ENCODE measurements at places on chromosomes 6 and 20.

DNA sequence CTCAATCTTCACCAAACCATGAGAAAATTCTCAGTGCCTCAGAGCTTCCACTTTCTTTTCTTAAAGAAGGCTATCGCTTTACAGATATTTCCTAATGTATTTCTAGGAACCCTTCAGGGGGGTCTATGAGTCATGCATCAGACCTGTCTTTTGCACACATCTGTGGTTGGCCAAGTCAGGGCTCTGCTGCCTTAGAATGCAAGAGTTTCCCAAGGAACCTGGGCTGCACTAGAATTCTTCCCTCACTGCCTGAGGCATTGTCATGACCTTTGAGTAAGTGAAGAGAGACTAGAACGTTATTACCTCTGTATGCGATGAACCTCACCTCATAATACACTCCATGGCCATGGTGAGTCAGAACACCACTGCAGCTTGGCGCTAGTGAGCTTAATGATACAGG is 365.0 kb upstream of the ID4 start:
- no peak for DNase-seq

DNA sequence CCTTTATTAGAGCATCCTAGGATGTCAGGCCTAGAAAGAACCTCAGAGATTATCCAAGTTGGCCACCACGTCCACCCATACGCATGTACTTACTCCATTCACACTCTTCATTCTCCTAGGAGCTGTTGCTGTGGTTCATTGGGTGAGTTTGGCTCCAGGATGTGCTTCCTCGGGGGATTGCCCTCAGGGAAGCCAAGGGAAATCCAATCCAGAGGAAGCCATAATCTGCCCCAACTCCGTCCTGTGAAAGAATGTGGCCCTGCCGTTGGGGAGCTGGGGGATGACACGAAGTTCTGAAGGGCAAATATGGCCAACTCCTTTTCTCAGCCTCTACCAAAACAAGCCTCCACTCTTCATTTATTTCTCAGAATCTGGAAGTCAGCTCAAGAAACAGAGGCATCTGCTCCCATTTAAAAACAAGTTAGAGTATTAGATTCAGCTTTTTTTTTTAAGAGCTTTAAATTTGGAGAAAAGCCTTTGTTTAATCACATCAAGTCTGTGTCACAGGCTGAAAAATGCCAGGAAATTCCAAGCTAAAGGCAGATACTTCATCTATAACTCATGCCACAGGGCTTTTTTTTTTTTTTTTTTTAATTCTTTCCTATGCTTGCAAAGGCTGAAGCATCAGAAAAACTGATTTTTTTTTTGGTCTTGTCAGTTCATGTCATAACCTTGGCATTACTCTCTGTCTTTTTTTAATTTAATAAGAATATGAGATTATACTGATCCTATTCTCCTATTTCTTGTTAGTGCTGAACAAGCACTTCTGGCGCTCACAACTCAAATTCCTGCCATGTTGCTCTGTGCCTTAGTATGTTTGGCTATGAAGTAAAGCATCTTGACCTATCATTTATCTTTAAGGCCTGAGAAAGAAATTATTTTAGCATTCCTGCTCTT is 480.9 kb upstream of the MARCKS start:
- DNase-seq = no peak

DNA sequence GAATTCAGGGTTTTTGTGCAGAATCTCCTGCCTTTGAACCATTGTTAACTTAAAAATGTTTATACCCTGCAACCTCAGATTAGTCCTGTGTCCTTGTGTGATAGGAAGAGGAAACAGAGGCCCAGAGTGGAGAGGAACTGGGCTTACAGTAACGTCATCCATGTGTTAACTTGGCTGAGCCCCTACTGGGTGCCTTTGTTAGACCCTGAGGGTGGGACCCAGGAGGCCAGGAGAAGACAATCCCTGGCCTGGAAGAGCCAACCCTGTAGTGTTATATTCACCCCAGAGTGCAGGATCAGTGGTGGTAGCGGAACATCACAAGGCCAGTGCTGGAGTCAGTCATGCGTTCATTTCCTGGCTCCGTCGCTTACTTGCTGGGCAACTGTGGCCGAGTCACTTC is 10.6 kb downstream of the MYLK2 start:
- DNase-seq = no peak

DNA sequence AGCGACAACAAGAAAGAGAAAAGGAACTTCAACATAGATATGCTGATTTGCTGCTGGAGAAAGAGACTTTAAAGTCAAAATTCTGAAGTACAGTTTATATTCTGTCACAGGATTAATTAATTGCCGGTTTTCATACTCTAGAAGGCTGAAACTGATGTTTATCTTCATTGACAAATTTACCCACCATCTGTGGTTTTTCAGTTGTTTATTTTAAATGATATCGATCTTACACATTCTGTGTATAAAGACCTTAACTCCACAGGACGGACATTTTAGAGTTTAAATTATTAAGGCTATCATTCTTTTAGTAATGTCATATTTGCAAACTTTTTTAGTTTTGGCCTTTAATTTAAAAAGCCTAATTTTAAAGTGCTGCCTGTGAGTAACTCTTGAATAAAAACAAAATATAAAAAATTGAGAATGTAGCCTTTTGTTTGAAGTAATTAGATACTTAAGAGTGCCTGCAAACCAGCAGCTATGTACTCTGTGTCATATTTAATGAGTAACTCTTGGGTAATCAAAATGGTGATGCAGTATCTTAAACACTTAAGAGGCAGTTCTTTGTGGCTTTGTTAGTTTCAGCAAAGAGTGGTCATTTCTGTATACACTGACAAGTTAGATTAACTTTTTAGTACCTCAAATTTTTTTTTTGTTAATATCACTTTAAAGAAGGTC is 59.3 kb downstream of the CDC5L start:
- no peak for DNase-seq

GRCh38 chr20:15336011-15336410 is 998.6 kb upstream of the FLRT3 start:
- DNase-seq = no peak

GRCh38 chr20:52425253-52425652 is 233.7 kb upstream of the ZFP64 start:
- no peak for DNase-seq

DNA sequence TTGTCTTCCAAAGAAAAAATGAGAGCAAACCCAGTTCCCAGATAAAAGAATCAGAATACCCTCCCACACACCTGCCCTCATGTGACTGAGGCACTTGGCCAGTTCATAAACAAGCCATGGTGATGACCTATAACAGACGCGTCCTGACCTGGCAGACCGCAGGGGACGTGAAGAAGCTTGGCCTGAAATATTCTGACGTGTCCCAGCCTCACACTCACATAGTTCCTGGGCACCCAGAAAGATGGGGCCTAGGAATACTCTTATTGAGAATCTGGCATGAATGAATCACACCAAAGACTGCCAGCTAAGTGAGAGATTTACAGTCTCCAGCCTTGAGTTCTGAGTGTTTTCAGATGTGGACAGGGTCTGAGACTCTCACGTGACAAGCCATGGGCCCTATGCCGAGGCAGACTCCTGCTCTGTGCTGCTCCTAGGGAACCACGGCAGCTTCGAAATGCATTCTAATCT is 17.2 kb upstream of the MAP3K4 start:
- peak; percentile 40 for DNase-seq

- no peak for DNase-seq
Measured at GRCh38 chr20:38113401-38114325, 51.4 kb downstream of the TGM2 start.

DNA sequence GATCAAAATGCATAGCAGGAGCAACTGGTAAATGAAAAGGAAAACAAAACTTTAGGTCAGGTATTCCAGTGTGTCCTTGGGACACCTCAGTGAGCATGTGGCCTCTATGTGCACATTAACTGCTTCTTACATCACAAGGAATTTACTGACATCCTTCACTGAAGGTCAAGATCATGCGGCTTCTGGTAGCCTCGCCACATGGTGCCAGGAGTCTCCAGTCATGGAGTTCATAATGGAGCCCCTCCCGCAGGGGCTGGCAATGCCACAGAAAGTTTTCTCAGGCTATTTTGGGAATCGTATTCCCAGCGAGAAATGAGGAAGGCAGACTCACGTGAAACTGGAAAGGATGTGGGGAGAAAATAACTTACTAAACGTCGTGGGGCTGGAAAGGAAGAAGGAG is 19.7 kb upstream of the SLC22A3 start:
- DNase-seq = no peak

- no peak for DNase-seq
Measured at GRCh38 chr20:3227936-3228749, 10.8 kb downstream of the SLC4A11 start.

DNA sequence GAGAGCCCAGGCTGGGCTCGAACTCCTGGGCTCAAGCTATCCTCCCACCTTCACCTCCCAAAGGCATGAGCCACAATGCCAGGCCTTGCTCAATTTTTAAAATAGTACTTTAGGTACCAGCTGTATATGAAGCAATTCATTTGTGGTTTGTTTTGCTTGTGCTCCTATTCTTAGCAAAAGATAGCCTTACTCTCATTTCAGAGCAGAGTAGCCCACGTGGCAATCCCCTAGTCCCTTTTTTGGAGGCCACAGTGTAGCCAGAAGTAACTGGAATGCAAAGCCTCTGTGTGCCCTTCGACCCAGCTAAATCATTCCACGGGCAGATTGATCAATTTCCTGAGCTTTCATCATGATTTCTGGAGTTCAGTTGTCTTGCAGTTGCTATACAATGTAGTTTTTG is 372.2 kb downstream of the NRN1 start:
- no peak for DNase-seq

- no peak for DNase-seq
Measured at GRCh38 chr6:150680510-150680909, 80.8 kb downstream of the PLEKHG1 start.

DNA sequence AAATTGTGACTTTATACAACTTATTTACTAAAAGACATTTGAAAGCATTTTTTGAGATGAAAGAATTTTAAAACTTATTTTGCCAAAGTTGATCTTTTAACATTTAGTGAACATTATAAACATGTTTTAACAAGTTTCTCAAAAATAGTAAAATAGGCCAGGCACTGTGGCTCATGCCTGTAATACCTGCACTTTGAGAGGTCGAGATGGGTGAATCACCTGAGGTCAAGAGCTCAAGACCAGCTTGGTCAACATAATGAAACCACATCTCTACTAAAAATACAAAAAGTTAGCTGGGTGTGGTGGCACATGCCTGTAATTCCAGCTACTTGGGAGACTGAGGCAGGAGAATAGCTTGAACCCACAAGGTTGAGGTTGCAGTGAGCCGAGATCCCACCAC is 78.6 kb downstream of the CLVS2 start:
- no peak for DNase-seq

DNA sequence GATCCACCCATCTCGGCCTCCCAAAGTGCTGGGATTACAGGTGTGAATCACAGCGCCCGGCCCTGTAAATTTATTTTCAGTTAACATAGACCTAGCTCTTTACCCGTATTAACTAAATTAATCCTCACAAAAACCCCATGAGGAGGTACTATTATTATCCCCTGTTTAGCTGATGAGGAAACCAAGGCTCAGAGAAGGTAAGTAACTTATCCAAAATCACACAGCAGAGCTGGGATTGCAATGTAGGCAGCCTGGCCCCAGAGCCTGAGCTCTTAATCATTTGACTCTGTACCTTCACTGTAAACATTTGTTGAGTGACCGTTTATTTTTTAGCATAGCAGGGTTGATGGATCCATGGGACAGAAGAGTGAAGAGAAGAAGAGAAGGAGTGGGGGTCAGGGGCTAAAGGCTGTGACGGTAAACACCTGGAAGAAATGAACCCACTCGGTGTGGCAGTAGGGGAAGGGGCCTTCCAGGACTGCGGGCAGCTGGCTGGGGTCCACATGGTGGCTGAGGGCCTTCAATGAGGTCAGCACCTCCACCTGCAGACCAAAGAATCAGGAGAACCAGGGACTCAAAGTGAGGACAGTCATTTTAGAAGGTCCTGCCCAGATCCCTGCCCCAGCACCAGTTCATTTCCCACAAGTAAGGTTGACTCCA is 35.2 kb downstream of the KIAA1755 start:
- DNase-seq = no peak

DNA sequence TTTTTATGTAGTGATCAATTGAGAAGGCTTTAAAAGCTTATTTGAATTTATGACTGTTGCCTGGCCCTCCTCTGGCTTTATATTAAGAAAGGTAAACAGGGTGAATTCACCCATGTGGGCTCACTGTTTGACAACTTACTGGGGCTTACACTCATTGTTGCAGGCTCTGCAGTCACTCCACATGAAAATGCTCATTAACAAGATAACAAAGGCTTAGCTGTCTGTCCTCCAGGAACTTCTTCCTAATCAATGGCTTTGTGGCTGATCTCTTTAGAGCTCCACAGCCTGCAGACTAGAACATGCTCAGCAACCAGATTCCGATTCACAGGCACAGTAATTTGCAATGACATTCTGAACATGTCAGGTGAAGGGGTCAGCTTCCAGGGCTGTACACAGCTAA is 323.2 kb upstream of the MAN1A1 start:
- no peak for DNase-seq

DNA sequence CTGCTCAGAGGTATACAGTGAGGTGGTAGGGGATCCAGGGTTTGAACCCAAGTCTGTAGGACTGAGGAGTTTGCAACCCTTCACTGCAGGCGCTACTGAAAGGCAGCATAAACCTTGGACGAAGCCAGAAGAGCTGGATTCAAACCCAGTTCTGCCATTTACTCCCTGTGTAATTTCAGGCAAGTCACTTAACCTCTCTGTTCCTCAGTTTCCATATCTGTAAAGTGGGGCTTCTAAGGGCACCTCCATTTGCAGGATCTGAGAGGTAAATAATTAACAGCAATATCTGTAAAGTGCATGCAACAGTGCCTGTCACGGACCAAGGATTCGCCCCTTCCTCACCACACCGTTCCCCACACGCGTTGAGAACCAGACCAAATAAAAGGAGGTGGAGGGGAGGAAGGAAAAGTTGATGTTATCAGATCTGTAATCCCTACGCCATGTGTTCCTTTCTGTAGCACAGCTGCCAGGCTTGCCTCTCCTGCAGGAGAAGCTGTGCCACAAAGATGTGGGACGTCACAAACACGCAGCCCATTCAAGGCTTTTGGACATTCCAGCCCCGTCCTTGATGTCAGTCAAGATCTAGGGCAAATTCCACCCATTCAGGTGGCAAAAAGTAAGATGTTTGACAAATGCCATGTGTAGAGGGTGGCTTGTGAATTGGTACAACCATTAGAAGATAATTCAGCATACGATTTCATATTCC is 9.8 kb downstream of the RIPOR3 start:
- DNase-seq = no peak

- no peak for DNase-seq
Measured at GRCh38 chr20:44302026-44302669, 8.9 kb downstream of the FITM2 start.

DNA sequence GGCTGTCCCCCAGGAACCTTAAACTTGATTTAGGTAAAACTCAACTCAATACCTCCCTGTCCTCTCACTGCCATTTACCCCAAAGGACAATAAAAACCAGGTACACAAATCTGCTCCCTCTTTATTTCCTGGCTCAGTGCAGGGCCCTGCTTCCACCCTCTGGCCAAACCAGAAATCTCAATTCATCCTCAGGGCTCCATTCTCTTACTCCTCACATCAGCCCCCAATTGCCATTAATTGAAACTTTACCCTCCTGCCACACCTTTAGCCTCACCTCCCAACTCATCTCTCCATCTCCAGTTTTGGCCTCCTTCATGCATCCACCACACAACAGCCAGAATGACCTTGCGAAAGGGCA is 10.5 kb downstream of the ZBTB2 start:
- no peak for DNase-seq

- DNase-seq = no peak
Measured at GRCh38 chr6:81744131-81744530, 8.3 kb downstream of the TENT5A start.

Measured in left renal cortex interstitium (tissue), 4 donors.